Fibroblast of skin of right quadriceps (primary cell): ENCODE measurements at places on chromosomes 11 and 22.

GRCh38 chr22:36386351-36386899 lies 1.3 kb downstream of the MYH9 start:
- no peak for DNase-seq

DNA sequence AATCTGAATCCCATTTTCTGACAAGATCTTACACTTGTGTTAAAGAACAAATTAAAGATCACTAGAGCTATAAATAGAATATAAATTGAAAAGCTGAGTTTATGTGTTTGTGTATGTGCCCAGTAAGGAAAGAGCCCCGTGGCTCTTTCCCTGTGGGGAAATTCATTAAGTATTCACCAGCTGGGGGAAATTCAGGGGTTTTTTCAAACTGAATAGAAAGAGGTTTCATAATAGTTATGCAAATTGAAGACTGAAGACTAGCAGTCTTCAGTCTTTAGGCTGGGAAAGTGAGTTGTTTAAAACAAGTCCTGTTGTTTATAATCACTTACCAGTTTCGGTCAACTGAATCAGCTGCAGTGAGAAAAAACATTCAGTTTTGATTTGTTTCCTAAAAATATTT lies 11.3 kb upstream of the MS4A7 start:
- DNase-seq = no peak

DNA sequence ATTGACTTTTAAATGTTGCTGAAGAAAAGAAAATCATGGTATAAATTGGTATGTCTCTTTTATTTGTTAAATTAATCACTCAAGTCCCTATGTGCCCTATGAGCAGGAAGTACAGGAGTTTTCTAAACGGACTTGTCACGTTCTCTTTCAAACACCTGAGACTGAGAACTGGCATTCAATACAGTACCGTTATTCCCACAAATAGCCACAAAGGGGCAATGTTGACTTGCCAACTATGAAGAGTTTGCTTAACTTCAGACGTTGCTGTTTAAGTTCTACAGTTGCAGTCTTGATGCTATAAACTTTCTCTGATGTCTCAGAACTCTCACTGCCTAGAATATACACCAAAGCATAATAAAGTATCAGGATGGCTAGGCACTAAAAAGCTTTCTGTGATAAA lies 7.6 kb downstream of the OR56A1 start:
- peak; percentile 10 for DNase-seq

DNA sequence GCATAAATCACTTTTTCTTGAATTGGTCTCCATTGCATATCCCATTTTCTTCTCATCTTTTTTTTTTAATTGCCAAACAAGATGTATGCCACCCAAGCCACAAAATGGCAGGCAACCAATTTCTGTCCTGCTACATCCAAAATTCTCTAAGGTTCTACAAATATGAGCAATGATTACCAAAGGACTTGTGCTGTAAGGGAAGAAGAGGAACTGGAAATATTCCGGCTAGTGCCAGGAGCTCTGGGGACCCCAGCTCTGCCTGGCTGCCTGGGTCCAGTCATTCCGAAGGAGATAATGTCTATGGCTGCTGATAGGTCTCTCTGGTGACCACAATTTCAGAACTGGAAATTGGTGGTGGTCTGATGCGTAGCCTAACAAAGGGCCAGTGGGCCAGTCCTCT lies 17.1 kb upstream of the SNX32 start:
- DNase-seq = no peak

DNA sequence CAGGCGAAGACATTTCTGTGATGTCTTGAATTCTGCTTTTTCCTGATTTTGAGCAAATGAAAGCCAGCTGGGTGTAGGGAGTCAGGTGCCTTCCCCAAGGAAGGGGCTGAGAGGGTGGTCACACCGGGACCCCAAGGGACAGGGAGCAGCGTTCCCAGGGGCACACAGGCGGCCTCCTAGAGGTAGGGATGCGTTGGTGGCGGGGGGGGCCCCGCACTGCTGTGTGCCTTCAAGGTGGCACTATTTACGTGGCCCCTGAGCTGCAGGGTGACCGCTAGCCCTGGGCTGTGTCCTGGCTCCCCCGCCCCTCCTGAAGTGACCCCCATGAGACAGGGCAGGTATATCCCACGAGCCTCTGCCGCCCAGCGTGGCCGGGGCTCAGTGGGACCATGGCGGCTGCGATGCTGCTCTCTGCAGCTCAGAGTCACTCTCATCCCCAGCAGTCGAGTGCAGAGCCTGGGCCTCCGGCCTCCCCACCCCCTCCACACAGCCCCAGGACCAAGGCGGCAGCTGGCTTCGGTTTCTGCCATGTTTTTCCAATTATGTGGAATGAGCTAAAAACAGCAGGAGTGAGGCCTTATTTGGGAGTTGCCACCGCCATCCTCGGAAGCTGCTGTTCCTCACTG lies 60.9 kb downstream of the LRP5 start:
- DNase-seq = peak; percentile 91

GRCh38 chr11:86176165-86176884 lies 68.2 kb upstream of the EED start:
- DNase-seq = peak; percentile 17
